ENCODE measurements at places on chromosomes 6 and 20.

DNA sequence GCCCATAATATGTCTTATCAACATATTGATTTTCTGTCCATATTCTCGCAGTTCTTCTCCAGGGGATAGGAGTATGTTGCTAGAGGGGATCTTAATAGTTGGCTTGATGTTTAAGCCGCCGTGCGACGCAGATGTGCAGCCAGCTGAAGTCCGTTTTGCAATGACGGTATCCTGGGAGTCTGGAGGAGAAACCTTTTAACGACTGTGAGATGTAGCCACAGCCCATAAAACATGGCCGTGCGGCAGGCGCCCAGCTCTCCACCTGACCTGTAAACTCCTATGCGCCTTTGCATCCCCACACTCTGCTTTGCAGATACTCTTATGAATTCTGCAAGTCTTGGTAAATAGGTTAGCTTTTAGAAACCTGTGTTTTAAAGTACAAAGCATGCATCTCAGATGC is 36.9 kb downstream of the BMP6 start:
- DNase-seq = no peak

DNA sequence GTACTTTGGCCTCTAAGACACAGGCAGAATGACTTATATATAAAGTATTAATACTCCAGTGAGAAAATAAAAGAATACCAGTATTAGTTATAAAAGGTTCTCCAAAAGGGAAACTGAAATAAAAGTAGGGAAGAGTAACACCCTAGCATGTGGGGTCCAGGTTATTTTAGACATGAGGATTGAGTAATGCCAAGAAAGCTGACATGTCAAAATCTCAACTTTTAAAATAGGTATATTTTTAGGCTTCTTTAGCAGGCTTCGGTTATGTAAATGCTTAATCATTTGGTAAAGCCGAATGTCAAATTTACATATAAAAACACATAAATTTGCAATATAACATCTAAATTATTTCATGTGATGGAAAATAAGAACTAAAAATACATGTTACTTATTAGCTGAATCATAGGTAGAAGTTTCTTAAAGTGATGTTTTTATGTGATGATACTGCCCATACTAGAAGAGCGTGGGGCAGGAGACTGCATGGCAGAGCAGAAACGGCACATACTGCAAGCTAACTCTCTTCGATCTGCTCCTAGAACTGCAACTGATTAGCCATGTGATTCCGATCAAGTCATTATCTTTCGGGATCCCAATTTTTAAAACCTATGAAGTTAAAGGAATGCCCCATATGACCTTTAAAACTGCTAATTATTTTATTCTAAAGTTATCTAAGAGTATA is 129.4 kb upstream of the DST start:
- DNase-seq = no peak

- DNase-seq = no peak
Measured at GRCh38 chr20:31851240-31851955, 6.0 kb upstream of the FOXS1 start.

GRCh38 chr6:147057188-147057587 is 147.0 kb upstream of the STXBP5 start:
- DNase-seq = no peak

DNA sequence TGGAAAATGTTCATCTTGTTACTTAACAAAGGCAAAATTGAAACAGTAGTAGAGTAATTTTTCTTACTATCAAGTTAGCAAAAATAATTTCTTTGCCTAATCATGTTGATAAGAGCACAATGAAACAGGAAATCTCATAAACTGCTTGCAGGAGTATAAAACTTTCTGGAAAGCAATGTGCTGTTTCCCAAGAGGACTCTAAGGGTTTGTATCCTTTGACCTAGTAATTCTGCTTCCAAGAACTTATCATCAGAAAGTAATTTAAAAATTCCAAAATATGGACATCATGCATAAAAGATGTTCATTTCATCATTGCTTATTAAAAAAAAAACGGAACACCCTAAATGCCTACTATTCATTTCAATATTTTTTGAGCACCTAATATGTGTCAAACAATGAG is 46.1 kb upstream of the TNFAIP3 start:
- no peak for DNase-seq

Data from right kidney (tissue), 9 donors.